ENCODE measurements at places on chromosomes 4 and X.

DNA sequence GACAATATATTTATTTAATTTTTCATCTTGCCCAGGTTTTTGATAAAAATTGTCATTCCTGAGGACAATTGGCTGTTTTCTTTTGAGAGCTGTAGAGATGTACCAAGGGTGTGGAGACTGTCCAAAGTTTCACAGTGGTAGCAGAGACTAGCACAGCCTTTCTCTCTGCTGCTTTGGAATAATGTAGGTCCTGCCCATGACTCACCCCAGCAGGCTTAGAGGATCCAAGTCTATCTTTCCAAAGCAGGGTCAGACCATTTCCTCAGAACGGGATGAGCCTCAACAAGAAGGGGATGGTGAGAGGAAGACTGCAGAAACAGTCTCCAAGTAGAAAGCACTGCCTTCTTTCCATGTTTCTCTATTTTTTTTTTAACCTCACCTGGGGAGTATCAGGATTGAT lies 131.5 kb upstream of the RPL34 start:
- no peak for DNase-seq

- no peak for DNase-seq
Measured at GRCh38 chrX:34642849-34643248, 14.2 kb downstream of the TMEM47 start.

GRCh38 chr4:82261084-82261483 lies 112.7 kb downstream of the HNRNPD start:
- no peak for DNase-seq

DNA sequence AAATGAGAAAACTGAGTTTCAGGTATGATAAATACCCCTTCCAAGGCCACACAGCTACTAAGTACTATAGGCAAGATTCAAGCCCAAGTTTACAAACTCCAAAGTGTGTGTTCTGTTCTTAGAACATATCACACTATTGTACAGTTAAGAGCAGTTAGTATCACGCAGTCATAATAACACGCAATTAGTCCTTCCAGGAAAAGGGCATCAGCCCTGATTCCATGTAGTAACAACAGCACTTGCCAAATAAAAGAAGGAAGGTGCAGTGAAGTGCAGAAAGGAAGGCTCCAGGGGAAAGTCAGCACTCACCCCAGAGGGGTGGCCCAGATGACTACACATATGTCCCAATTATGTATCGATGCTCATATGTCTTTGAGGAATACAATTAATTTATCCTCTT lies 4.4 kb downstream of the TASL start:
- no peak for DNase-seq

DNA sequence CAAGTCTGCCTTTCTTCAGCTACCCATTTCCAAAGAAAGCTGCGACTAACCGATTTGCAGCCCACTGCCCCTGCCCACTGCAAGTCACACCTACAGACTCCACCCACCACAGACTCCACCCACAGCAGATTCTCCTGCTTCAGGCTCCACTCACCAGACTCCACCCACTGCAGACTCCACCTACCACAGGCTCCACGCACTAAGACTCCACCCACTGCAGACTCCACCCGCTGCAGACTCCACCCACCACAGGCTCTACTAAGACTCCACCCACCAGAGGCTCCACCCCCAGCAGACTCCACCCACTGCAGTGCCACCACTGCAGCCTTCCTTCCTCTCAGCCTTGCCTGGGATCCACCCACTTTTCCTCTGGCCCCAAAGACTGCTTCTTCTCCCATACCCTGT lies 41.3 kb downstream of the ABLIM2 start:
- DNase-seq: no peak

- no peak for DNase-seq
Measured at GRCh38 chr4:141810712-141811375, 174.5 kb downstream of the IL15 start.

DNA sequence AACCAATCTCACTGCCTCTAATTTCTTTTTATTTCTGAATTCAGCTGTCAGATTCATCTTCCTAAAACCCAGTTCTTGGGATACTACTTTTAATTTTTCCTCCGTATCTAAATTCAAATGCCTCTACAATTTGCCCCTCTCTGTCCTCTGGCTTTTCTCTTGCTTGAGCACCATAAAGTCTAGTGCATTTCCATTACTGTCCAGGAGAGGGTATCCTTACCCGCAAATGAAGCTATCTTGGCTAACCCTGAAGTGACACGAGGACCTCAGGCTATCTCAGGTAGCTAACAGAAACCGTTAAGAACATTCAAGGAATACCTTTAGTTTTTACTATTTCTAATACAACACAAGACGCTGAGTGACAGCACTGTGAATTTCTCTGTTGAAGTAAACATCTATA lies 49.4 kb upstream of the PRR32 start:
- no peak for DNase-seq

- no peak for DNase-seq
Measured at GRCh38 chr4:911871-912490, 20.1 kb downstream of the GAK start.

All from stimulated activated CD8-positive, alpha-beta memory T cell treated with anti-CD3 and anti-CD28 coated beads, Interleukin-4, amount 100 ng/mL, for 1 hour (primary cell).